A549 (cell line): ENCODE measurements at places on chromosomes 2 and 18.

- no peak for DNase-seq
Measured at GRCh38 chr2:201448701-201449100, 2.6 kb downstream of the TRAK2 start.

DNA sequence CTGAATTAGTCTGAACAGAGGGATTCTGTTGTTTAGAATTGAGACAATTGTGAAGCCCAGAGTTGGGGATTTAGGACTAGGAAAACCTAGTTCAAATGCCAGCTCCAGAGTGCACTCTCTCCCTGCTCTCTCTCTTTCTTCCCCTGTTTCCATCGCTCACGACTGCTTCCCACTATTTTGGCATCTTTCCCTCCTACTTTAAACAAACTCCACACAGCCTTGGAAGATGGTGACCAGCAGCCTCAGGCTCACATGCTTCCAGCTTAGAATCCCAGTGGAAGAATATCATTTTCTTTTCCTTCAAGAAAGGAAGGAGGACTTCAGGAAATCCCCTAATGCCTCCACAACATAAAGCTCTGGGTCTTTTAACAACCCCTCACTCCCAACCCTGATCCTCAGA lies 6.1 kb upstream of the DNMT3A start:
- DNase-seq: no peak

DNA sequence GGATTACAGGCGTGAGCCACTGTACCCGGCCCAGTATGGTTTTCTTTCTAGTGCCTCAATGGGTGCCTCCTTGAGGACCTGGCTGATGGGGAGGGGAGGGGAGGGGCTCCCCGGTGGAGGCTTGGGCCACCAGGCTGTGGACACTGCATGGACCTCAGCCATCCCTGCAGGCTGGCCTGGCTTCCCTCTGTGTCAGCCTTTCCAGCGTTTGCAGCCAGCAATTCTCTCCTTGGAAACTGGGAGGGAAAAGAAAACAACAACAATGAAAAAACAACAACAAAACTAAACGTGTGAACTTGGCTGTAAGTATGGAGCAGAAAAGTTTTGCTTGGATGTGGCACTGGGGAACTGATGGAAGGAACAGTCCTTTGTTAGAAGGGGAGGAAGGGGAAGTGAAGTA lies 159.3 kb downstream of the GLI2 start:
- DNase-seq: no peak

DNA sequence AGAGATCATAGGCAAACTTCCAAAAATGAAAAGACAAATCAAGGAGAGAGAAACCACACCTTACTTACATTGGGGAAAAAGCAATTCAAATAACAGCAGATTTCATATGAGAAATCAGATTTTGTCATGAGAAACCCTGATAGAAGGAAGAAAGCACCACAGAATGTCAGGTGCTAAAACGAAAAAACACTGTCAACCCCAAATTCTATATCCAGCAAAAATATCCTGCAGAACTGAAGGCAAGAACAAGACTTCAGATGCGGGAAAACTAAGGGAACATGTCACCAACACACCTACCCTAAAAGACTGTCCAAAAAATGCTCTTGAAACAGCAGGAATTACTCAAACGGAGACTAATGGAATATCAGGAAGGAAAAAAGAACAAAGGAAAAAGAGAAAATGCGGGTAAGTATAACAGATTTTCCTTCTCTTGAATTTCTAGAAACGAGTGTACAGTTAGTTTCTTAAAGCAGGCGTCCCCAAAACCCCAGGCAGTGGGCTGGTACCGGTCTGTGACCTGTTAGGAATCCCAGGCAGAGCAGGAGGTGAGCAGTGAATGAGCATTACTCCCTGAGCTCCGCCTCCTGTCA lies 7.3 kb upstream of the ID2 start:
- DNase-seq: no peak

- no peak for DNase-seq
Measured at GRCh38 chr2:59019566-59020159, 778.5 kb upstream of the FANCL start.

GRCh38 chr2:138364554-138365162 lies 136.9 kb upstream of the SPOPL start:
- DNase-seq: no peak

DNA sequence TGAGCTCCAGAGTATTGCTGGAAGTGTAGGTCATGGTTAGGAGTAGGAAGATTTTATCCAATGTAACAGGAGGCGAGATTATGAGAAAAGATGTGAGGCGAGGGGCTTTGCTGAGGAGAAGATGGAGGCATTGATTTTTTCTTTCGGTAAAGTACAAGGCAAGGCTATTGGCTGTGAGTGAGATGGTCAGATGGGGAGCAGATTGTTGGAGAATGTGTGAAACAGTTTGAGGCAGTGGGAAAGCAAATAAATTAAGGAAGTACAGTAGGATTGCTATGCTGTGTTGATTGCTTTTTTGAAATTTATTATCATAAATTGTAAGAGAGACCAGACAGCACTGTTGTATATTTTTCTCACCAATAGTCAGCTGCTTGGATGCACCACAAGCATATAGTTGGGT lies 173.3 kb downstream of the KCNE4 start:
- no peak for DNase-seq

GRCh38 chr18:25010623-25011374 lies 341.2 kb downstream of the ZNF521 start:
- no peak for DNase-seq

GRCh38 chr2:9754532-9754887 lies 88.8 kb upstream of the TAF1B start:
- no peak for DNase-seq

GRCh38 chr18:80103231-80103630 lies 5.8 kb upstream of the ADNP2 start:
- DNase-seq: no peak

GRCh38 chr2:42102024-42102590 lies 54.3 kb downstream of the PKDCC start:
- no peak for DNase-seq
